ENCODE measurements at places on chromosomes 7 and 10.

DNA sequence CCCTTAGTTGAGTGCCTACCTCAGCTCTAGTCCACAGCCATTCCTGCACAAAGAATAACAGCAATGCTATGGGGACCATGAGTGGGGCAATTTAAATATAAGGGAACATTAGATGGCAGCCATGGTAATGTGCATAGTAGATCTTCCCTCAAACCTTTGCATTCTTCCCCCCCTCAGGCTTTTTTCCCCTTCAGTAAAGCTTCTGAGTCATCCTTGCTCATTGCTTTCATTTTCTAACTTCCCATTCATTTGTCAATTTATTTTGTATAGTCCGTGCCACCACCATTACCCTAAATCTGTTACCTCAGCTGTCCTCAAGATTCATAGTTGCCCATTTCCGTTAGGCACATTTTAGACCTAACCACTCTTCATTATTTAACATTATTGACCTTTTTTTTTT, 10.7 kb downstream of the HECTD2 start:
- no peak for DNase-seq
- H3K4me3 ChIP-seq, result peak overlapping the region; percentile 0
- no peaks in the 10 kb centered on the region for H3K36me3 ChIP-seq
- H3K27ac ChIP-seq, result peak overlapping the region; percentile 2

GRCh38 chr7:115582956-115583355, 447.6 kb downstream of the TFEC start:
- H3K27ac ChIP-seq, result no peak overlapping the region
- H3K4me1 ChIP-seq, result no peaks in the 10 kb centered on the region
- no peaks in the 10 kb centered on the region for H3K36me3 ChIP-seq
- no peak for DNase-seq

DNA sequence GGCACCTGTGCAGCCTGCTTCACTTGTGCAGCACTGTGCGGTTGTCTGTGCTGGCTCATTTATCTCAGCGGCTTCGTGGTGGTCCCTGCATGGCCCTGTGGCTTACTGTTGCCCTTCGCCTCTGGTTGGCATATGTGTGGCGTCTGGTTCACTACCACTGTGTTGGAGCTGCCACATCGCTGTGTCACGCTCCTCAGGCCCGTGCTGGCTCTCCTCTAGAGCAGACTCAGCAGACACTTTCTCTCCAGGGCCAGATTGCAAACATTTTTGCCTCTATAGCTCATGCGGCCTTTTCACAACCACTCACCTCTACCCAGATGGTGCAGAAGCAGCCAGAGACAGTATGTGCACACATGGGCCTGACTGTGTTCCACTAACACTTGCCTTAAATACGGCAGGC, 37.9 kb downstream of the PPP2R2D start:
- H3K36me3 ChIP-seq, result peaks cover 44% of the 10 kb centered on the region
- H3K27me3 ChIP-seq, result no peaks in the 10 kb centered on the region
- H3K27ac ChIP-seq, result no peak overlapping the region

DNA sequence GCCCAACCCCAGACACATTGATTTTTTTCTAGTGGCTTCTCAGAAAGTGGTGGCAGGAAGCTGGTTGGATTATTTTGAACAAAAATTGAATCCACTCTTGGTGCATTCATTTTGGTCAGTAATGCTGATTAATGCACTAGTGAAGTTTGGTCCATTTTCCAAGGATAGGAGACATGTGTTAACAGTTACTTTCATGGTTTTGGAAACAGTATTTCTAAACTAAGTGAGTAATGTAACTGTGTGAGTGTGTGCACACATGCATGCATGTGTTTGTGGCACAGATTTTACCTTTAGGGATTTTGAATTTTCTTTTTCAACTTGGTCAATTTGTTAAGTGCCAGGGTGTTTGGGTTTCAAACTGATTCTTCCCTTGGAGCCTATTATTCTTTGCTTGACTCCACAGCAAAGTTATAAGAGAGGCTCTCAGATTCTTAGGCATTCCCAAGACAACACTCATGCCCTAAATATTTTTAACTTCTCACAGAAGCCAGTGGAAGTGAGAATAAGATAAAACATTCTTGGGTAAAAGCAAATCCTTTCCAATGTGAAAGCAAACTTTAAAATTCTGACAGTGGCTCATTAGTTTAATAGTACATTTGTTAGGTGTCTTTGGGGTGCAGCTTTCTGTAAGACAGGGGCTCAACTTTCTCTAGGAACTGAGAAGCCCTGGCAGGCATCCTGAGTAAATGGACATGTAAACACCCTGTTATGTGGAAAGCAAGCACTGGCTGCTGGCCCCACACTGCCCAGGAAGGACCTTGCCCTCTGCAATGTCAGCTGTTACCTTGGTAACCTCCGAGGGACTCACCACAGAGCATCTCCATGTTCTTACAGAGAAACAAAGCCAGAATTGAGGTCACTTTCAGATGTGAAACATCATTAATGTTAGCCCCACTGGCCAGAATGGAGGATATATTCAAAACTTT, 68.4 kb downstream of the ASAH2B start:
- no peak overlapping the region for H3K27ac ChIP-seq
- H3K4me3 ChIP-seq, result no peak overlapping the region
- H3K27me3 ChIP-seq, result peaks cover 8% of the 10 kb centered on the region
- no peak for DNase-seq

DNA sequence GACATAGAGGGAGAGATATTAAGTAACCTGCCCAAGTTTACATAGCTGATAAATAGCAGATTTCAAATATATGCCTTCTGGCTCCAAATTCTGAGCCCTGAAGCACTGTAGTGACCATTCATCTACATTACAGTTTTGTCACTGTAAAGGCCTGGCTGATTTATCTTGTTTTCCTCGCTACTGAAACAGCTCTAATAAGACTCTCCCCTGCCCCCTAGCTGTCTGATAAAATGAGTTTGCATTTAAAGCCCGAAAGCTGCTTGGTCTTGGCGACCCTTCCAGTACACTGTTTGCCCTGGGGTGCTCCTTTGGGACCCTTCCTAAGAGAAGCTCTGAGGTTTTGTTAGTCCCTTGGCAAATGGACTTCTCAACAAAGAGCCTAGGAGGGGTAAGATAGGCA, 59.7 kb upstream of the RAB11FIP2 start:
- H3K27me3 ChIP-seq, result peaks cover 3% of the 10 kb centered on the region
- H3K36me3 ChIP-seq, result no peaks in the 10 kb centered on the region
- H3K4me3 ChIP-seq, result no peak overlapping the region
- no peak overlapping the region for H3K27ac ChIP-seq

DNA sequence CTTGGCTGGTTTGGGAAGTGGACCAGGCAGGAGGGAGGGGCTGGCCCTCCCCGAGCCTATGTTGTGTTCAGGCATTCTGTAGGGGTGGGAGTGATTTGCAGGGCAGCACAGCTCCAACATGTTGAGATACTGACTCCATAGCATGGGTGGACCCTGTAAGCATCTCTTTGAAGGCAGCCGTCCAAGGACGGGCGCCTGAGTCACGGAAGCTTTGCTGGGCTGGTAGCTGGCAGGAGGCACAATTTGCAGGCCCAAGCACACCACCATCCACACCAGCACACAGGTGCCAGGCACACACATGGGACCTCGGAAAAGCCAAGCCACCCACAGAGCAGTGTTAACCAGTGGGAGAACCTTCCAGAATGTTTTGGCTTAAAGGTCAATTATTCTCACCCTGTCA, 505.1 kb upstream of the FOXK1 start:
- H3K27ac ChIP-seq, result no peak overlapping the region
- no peaks in the 10 kb centered on the region for H3K4me1 ChIP-seq
- DNase-seq, result no peak
- no peaks in the 10 kb centered on the region for H3K27me3 ChIP-seq
- H3K36me3 ChIP-seq, result no peaks in the 10 kb centered on the region

- DNase-seq, result no peak
- no peak overlapping the region for H3K4me3 ChIP-seq
- no peaks in the 10 kb centered on the region for H3K4me1 ChIP-seq
- H3K36me3 ChIP-seq, result no peaks in the 10 kb centered on the region
- no peak overlapping the region for H3K27ac ChIP-seq
Observed at GRCh38 chr10:116667484-116667883, 46.7 kb downstream of the PNLIPRP2 start.

GRCh38 chr7:5704534-5704922, 76.9 kb downstream of the RNF216 start:
- H3K36me3 ChIP-seq, result peaks cover 54% of the 10 kb centered on the region
- H3K4me1 ChIP-seq, result peaks cover 50% of the 10 kb centered on the region
- H3K4me3 ChIP-seq, result no peak overlapping the region
- DNase-seq, result peak; percentile 60
- H3K27ac ChIP-seq, result no peak overlapping the region
- no peaks in the 10 kb centered on the region for H3K27me3 ChIP-seq

DNA sequence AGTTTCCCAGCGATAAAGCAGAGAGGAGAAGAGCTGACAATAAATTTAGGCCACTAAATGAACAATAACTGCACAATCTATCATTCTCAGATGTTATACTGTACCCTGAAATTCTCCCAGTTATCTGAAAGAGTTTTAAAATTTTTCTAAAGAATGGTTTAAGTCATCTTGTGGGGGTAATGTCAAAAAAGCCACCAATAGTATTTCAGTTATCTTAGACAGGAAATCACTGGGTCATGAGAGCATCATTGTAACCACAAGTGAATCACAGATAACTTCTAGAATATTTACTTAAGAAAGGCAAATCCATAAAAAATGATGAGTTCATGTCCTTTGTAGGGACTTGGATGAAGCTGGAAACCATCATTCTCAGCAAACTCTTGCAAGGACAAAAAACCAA, 147.1 kb downstream of the DNAJB9 start:
- no peaks in the 10 kb centered on the region for H3K27me3 ChIP-seq
- no peaks in the 10 kb centered on the region for H3K4me1 ChIP-seq
- no peaks in the 10 kb centered on the region for H3K36me3 ChIP-seq
- H3K27ac ChIP-seq, result no peak overlapping the region
- no peak overlapping the region for H3K4me3 ChIP-seq

GRCh38 chr7:68875857-68876256, 722.4 kb upstream of the AUTS2 start:
- H3K27ac ChIP-seq, result no peak overlapping the region
- H3K27me3 ChIP-seq, result no peaks in the 10 kb centered on the region
- no peaks in the 10 kb centered on the region for H3K36me3 ChIP-seq
- H3K4me3 ChIP-seq, result no peak overlapping the region
- DNase-seq, result no peak
- no peaks in the 10 kb centered on the region for H3K4me1 ChIP-seq

GRCh38 chr7:107167483-107168232, 1.1 kb upstream of the HBP1 start:
- H3K4me1 ChIP-seq, result peaks cover 28% of the 10 kb centered on the region
- H3K36me3 ChIP-seq, result peaks cover 6% of the 10 kb centered on the region
- peak overlapping the region; percentile 96 for H3K27ac ChIP-seq
- no peak for DNase-seq
- H3K27me3 ChIP-seq, result peaks cover 15% of the 10 kb centered on the region
- H3K4me3 ChIP-seq, result peak overlapping the region; percentile 89

DNA sequence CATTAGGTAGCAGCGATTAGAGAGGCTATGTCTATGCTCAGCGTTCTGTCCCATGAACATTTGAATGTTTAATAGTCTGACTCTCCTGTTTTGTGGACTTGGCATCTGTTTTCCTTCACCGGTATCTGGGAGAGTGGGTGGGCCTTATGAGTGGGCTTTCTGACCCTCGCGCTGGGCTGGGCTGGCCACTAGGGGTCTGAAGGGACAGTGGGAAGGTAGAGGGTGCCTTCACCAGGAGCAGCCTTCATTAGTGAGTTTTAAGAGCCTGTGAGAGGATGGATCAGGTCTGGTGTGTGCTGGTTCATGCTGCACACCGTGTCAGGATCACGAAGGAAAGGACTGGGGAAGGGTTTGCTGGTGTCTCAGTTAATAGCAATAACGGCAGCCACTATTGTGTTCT, 33.4 kb downstream of the DCLRE1A start:
- H3K27me3 ChIP-seq, result peaks cover 16% of the 10 kb centered on the region
- no peak overlapping the region for H3K4me3 ChIP-seq
- no peak for DNase-seq
- no peak overlapping the region for H3K27ac ChIP-seq
- no peaks in the 10 kb centered on the region for H3K36me3 ChIP-seq
- no peaks in the 10 kb centered on the region for H3K4me1 ChIP-seq

DNA sequence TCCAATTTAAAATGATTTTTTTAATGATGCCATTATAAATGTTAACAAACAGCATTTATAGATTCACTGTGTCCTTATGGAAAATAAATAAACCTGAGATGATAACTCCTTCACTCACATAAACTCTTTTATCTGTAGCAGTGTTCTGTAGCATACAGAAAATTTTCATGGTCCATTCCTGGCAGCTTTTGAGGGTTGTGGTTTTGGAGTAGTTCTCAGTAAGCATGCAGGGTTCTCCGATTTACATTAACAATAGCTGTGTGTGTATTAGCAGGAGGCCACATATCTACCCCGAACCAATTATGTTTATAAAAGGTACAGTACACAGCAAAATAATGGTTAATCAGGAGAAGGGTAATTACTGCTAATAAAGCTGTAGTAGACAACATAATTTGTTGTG, 162.7 kb downstream of the CDCA7L start:
- H3K36me3 ChIP-seq, result no peaks in the 10 kb centered on the region
- no peak overlapping the region for H3K4me3 ChIP-seq
- H3K4me1 ChIP-seq, result no peaks in the 10 kb centered on the region
- no peak overlapping the region for H3K27ac ChIP-seq
- DNase-seq, result no peak

DNA sequence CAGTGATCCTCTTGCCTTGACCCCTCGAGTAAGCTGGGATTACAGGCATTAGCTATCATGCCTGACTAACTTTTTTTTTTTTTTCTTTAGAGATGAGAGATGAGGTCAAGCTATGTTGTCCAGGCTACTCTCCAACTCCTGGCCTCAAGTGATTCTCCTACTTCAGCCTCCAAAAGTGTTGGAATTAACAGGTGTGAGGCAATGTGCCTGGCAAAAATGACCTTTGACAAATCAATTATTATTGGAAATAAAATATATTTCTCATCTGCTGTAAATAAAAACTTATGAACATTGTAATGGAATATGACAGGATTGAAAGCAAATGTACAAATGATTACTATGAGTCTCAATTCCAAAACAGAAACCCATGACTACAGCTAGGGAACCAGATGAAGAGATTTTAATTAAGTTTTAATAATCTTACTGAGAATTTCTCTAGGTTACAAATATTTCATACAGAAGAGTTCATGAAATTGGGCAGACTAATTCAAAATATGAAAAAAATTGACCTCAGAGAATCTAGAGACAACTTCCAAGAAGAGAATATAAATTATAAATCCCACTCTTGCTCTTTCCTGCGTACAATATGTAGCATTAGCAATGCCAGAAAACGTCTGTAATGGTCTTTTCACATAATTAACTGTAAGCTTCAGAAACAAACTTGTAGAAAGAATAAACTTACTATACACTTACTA, 414.7 kb downstream of the DGKB start:
- H3K36me3 ChIP-seq, result no peaks in the 10 kb centered on the region
- H3K4me1 ChIP-seq, result no peaks in the 10 kb centered on the region
- H3K4me3 ChIP-seq, result no peak overlapping the region

DNA sequence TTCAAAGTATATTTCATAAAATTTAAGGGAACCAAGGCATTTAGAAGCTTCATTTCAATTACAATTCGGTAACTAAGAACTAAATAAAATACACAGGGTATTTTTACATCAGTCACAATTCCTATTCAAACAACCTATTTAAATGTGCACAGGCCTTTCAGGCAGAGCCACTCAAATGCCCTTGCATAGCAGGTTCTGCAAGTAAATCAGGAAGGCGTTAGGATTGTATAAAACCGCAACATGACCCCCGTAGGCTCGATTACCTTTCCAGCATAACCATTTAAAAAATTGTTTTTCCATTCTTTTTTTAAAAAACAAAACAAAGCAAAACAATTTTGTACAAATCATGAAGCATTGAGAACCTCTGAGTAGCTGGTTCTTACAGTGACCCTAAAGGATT, 289.9 kb upstream of the SP8 start:
- no peak overlapping the region for H3K27ac ChIP-seq
- DNase-seq, result no peak
- no peaks in the 10 kb centered on the region for H3K36me3 ChIP-seq

GRCh38 chr10:8767591-8767990, 713.1 kb downstream of the GATA3 start:
- H3K4me3 ChIP-seq, result no peak overlapping the region
- no peak for DNase-seq
- H3K27ac ChIP-seq, result peak overlapping the region; percentile 44
- peaks cover 14% of the 10 kb centered on the region for H3K36me3 ChIP-seq
- peaks cover 21% of the 10 kb centered on the region for H3K4me1 ChIP-seq

Measured in activated T-helper 2 cell treated with anti-CD3 and anti-CD28 coated beads, Interferon-gamma antibody, Interleukin-2, Interleukin-4, amounts not matched to agents 10 μg/mL and 5 μg/mL and 100 μg/mL, durations not matched to agents 14 hours and 24 hours and 36 hours (primary cell).